Sciatic nerve (tissue), 2 donors: ENCODE measurements at places on chromosomes 5 and 9.
A peak's percentile ranks its signal among the peaks of the same experiment; 100 is the strongest.

- no peak for DNase-seq
Measured at GRCh38 chr5:32202394-32202793, 28.3 kb upstream of the GOLPH3 start.

- no peak for DNase-seq
Measured at GRCh38 chr5:143583409-143583808, 179.9 kb upstream of the NR3C1 start.

DNA sequence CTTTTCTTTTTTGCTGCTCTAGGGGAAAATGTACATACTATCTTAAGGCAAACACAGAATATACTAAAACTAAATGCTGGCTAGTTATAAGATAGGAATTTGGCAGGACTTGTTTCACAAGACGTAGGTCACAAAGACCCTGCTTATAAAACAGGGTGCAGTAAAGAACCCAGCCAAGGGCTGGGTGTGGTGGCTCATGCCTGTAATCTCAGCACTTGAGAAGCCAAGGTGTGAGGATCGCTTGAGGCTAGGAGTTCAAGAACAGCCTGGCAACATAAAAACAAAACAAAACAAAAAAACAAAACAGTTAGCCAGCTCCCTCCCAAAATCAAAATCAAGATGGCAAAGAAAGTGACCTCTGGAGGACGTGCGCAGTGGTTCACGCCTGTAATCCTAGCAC is 49.5 kb upstream of the DENND4C start:
- no peak for DNase-seq

DNA sequence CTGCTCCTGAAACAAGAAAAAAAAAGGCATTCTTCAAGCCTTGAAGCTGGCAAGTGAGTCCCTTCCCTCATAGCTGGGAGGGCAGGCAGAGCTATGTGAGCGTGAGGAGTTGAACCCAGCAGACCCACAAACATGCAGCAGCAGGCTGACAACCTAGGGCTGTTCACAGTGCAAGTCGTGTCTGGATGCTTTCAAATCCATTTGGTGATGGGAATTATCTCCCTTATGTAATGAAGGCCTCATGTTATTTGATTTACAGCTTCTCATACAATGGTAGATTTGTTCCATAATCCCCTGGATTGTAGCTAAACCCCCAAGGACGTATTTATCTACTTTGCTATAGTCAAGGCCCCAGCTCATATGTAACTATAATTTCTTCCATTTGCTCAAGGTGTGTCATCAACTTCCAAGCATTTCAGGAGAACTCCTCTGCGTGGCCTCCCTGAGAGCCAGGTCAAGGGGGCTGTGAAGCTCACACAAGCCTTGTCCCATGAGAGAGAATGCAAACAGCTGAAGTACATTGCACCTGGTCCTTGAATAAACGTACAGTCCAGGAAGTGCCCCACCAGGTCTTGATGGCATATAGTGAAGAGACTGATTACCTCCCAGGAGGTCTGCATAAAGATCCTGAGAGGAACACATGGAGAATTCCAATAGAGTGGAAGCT is 124.8 kb upstream of the SLC1A3 start:
- DNase-seq = no peak

DNA sequence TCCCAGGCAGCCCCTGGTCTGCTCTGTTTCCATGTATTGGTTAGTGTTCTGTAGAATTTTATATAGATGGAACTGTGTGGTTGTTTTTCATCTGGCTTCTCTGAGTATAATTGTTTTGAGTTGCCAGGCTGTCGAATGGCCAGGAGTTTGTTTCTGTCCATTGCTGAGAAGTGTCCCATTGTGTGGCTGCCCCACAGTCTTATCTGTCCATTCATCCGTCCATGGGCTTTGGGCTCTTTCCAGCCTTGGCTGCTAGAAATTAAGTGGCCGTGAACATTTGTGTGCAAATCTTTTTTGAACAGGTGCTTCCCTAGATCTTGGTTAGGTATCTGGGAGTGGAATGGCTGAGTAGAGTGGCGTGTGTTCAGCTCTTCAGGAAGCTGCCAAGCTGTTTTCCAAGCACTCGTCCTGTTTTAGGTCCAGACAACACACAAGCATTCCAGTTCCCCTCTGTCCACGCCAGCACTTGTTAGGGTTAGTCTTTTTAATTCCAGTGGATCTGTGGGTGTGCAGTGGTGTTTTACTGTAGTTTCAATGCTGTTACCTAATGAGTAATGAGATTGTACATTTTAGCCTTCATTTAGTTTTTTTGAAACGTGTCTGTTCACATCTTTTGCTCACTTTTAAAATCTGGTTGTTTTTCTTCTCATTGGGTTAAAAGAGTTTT is 122.2 kb upstream of the CACNA1B start:
- no peak for DNase-seq

DNA sequence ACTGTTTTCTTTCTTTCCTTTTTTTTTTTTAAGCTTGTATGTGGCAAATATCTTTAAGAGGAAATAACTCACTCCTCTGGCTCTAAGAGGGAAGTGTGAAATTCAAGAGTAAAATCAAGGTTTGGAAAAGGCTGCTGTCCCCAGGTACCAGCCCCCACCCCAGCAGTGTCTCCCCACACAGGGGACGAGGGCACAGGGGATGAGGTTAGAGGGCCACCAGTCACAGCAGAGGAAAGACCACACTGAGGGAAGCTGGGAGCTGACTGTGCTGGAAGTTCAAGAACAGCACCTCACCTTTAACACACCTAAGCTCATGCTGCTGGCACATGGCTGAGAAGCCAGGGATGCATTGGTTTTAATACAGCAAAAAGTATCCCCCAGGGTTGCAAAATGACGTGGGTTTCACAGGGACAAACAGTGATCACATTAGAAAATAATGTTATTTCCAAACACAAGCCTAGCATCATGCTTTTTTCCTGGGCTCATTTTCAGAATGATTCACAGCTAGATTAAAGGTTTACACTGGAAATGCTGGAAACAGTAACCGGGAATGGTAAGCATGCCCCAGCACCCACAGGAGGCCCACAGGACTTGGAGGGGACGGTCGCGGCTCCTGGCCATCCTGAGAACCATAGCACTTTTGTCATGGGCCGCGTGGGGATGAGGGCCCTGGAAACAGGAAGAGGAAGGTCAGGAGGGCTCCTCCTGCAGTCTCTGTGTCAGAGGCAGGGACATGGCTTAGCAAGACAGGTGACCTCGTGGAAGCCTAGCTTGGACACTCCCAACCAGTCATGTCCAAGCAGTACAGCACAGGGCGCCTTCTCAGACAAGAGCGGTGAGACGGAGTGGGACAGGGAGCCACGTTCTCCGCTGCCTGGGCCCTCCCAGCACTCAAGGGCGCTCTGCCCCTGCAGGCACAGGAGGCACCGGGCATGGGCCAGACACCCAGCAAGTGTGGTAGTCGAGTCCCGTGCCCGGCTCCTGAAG is 6.9 kb downstream of the LPCAT1 start:
- DNase-seq = peak; percentile 55

DNA sequence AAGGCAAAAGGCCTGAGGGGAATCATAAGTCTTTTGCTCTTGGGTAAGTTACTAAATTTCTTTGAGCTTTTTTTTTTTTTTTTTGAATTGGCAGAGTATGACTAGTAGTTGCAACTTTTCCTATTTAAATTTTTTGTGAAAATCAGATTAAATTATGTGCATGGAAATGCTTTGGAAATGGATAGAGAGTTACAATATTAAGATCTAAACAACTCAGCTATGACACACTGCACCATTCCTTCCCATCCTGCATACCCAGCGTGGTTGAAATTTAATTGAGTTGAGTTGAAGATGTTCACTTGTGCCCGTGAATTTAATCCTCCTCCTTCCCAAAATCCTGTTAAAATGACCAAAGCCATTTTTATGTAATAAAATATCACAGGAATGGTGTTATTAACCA is 296.4 kb downstream of the ACTL7B start:
- no peak for DNase-seq

GRCh38 chr9:127187231-127187956 is 65.0 kb upstream of the ANGPTL2 start:
- peak; percentile 80 for DNase-seq

GRCh38 chr5:19855931-19856330 is 132.1 kb downstream of the CDH18 start:
- no peak for DNase-seq

DNA sequence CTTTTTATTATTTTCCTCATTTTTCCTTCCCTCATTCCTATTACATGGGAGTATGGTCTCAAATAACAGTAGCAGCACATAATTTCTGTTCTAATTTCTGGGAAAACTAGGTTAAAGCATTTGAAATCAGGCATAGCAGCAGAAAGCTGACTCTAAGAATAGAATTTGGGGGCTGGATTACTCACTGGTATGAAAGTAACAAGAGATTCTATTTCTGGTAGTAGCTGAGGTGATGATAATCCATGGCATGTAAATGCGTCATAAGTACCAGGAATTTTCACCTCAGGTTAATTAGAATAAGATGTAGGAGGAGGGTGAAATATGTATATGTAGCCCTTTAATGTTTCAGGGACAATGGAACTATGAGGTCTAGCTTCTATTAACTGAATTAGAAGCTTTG is 662.0 kb downstream of the PTPRD start:
- DNase-seq = no peak

DNA sequence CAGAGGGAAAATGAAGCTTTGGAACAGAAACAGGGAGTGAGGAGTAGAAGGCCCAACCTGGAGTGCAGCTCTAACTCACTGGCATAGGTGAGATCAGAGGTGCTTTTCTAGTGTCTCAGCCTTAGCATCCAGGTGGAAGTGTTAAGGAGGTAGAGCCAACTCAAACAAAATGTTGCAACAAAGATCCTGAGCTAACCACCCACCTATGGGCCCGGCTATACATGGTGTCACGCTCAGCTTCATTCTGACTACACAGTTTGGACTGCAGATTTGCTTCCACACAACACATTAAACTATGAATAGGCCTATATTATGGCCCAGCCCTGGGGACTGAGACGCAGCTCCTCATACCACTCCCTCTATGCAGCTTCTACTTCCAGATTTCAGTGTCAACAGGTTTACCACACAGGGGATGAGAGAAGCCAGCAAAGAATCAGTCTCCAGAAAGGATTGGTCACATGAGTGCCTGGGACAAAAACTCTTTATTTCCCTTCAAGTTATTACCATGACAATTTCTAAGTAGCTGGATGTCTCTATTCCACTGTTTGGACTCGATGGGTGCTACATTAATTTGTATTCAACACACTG is 9.0 kb downstream of the C5orf63 start:
- no peak for DNase-seq

DNA sequence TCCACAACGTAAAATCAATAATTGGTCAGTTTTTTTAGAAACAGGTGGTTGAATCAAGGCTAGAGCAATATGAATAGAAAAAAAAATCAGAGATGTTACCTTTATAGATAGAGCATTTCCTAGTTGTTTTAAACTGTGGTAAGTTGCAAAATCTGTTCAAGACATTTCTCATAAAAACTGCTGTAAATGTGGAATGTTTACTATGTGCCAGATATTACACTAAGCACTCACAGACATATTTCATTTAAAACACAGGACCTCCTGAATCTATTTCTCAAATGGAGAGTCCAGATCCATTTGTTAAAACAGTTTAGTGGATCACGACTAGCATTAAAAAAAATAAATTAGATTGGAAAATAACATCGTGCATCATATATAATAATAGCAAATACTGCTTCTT is 570.0 kb upstream of the ZNF608 start:
- DNase-seq = no peak

GRCh38 chr9:6955251-6955921 is 197.6 kb downstream of the KDM4C start:
- no peak for DNase-seq

DNA sequence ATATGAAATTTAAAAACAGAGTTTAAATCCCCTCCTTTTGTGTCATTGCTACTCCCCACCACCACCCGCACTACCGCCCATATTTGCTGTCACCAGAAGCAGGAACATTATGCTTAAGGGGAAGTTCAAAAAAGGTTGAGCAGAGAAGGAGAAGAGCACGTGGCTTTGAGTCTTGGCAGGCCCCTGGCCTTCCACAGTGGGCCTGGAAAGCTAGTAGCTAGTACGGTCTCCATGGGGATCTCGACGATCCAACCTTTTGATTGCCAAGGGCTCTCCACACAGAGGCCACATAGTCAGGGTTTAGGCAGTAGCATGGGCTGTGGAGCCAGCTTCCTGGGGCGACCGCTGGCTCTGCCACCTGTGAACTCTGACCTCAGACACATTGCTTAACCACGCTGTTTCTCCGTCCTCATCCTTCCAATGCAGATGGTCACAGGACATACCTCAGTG is 90.1 kb downstream of the GOLPH3 start:
- no peak for DNase-seq

DNA sequence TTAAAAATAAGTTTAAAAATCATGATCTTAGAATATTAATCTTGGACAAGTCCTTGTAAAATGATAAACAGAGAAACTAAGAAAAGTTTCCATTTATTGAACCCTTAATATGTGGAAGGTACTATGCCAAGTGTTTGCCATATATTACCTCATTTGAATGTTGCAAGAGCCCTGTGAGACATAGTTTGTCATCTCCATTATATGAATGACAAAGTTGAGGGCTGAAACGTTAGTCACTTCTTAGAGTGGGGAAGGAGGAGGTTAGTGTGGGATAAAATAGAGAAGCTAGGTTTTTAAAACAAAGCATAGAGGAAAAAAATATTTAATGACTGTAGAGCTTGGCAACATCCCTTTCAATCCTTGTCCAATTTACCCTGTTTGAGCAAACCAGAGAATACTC is 2.0 kb downstream of the TNC start:
- no peak for DNase-seq

DNA sequence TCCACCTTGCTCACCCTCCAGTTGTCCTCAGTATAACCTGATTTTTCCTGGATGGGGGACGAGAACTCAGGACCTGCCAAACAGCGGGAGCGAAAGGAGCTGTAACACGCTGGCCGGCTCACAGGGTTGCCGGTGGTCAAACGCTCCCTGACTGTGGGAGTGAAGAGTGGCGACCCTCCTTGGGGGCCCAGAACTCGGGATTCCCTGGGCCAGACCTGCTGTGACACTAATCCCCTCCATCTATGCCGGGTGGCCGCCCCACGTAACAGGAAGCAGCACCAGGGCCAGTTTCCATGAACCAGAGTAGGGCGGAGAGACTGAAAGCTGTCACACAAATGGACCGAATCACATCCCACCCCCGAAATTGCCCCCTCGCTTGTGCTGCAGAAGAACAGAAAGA is 1809.2 kb upstream of the ACO1 start:
- no peak for DNase-seq

GRCh38 chr9:36504156-36504555 is 68.5 kb upstream of the MELK start:
- DNase-seq = no peak

DNA sequence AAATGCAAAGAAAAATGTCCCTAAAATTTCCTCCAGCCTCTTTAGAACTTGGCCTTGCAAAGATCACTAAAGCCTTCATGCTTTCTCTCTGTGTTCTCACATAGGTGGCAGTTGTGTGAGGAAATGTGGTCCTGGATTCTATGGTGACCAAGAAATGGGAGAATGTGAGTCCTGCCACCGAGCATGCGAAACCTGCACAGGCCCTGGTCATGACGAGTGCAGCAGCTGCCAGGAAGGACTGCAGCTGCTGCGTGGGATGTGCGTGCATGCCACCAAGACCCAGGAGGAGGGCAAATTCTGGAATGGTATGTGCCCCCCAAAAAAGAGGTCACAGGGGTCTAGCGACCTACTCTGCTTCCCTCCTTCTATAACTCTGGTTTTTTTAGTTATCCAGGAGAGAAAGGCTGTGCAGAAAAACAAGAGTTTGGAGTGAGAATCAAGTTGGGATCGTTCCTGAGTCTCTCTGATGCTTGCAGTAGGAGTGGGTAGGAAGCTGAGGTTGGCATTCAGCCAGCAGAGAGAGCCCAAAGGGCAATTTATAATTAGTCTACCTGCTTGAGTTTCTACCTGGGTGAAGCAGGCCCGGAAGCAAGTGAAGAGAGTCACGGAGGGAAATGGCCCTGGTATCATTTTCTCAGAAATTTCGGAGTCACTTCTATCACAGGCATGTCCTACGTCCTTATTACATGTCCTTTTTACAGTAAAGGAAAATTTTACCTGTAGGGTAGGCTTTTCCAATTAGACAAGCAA is 97.5 kb downstream of the RFK start:
- no peak for DNase-seq
